ENCODE measurements at places on chromosomes 4 and X. TPM values are rescaled to one million over a fixed set of nuclear protein-coding genes. Genes with fewer than 3 reads are reported as not detected.

GRCh38 chr4:106496061-106496460, 127.5 kb upstream of the GIMD1 start:
- DNase-seq, result no peak
- no peak overlapping the region for H3K4me3 ChIP-seq
- no peak overlapping the region for H3K27ac ChIP-seq
- no peaks in the 10 kb centered on the region for H3K36me3 ChIP-seq
- H3K27me3 ChIP-seq, result no peaks in the 10 kb centered on the region

DNA sequence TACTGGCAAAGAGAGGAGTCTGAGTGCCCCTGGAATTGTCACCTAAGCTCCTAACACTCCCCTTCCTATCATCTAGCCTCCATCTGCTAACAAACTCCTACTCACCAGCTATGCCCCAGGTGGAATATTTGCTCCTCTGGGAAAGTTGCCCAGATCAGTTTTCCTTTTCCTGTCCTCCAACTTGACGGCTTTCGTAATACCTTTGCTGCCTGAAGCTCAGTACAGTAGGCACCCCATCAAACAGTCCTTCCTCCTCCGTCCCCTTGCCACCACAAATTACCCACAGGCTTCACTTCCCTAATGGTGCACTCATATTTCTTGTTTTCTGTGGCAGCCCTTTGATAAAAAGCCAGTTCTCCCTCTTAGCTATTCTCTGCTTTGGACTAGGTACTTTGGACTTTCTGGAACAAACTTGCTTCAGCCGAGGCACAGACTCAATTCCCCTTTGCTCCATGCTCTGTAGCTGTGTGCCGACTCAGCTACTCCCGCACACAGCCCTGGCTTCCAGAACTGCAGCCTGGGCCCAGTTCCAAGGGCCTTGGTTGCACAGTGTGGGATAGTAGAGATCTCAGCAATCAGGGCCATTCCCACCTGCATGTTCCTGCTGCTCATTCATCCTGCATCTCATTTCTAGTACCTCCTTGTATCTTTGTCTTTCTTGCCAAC, 605.1 kb downstream of the BCOR start:
- H3K27ac ChIP-seq, result no peak overlapping the region
- no peak overlapping the region for H3K4me3 ChIP-seq

DNA sequence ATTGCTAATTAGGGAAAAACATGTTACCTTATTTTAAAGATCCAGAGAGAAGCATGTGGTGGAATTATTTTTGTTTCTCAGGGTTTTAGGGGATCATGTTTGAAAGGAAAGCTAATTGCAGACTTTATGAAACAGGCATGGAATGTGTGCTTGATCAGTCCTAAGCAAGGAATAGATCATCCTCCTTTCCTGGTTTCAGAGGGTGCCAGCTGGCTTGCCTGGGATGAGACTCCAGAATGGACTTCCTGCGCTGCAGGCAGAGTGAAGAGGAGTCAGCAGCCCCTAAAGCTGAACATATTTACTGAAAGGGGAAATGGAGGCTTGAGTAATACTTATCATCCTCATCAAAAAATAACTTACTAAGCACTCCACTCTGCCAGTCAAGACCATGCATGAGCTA, 13.3 kb downstream of the FGF5 start:
- no peaks in the 10 kb centered on the region for H3K4me1 ChIP-seq
- no peaks in the 10 kb centered on the region for H3K36me3 ChIP-seq
- H3K4me3 ChIP-seq, result no peak overlapping the region
- H3K27ac ChIP-seq, result no peak overlapping the region
- DNase-seq, result no peak
- no peaks in the 10 kb centered on the region for H3K27me3 ChIP-seq

DNA sequence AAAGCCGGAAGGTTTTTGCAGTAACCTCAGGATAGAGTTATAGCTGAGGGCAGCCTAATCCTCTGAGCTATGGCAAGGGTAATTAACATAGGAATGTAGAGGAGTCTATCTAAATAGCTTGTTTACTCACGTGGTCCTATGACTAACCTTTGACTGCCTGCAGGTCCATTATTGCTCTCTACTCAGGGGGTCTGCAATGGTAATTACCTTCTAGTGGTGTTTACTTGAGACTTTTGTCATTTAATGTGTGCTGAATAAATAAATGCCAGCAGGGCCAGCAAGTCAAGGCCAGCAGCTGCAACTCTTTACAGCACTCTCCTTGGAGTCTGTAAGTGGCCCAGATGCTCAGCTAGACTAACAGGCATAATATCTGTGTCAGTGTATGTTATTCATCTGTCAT, 212.7 kb upstream of the FMR1 start:
- H3K4me1 ChIP-seq, result no peaks in the 10 kb centered on the region
- no peak for DNase-seq
- H3K36me3 ChIP-seq, result no peaks in the 10 kb centered on the region
- H3K27ac ChIP-seq, result no peak overlapping the region

GRCh38 chr4:84792366-84793301, 173.9 kb downstream of the WDFY3 start:
- H3K4me1 ChIP-seq, result no peaks in the 10 kb centered on the region
- H3K27ac ChIP-seq, result no peak overlapping the region
- H3K27me3 ChIP-seq, result no peaks in the 10 kb centered on the region
- peaks cover under 1% of the 10 kb centered on the region for H3K36me3 ChIP-seq

GRCh38 chrX:47229427-47229826, 3.4 kb upstream of the USP11 start:
- H3K4me3 ChIP-seq, result no peak overlapping the region
- no peaks in the 10 kb centered on the region for H3K36me3 ChIP-seq
- H3K4me1 ChIP-seq, result no peaks in the 10 kb centered on the region
- H3K27me3 ChIP-seq, result no peaks in the 10 kb centered on the region

DNA sequence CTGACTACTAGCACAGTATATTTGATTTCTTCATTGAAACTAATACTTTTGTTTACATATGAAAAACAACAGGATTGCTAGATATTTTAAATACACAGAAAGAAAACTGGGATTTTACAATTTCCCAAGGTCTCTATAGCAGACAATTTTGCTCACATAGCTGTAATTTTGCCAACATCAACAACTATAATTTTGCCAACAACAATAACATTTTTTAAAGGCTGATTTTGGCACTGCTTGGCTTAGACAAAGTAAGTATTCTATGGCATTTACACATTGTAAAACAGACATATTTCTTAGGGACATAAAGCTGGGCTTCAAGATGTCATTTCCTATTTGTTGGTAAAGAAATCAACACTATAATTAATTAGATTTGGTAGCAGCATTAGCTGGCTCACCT, 922.1 kb downstream of the RAB28 start:
- H3K27me3 ChIP-seq, result no peaks in the 10 kb centered on the region
- DNase-seq, result no peak
- no peak overlapping the region for H3K4me3 ChIP-seq
- H3K27ac ChIP-seq, result no peak overlapping the region
- no peaks in the 10 kb centered on the region for H3K36me3 ChIP-seq
- no peaks in the 10 kb centered on the region for H3K4me1 ChIP-seq

GRCh38 chrX:40943093-40943641, 142.1 kb upstream of the USP9X start:
- H3K4me1 ChIP-seq, result no peaks in the 10 kb centered on the region
- no peak for DNase-seq
- H3K27me3 ChIP-seq, result no peaks in the 10 kb centered on the region
- no peak overlapping the region for H3K27ac ChIP-seq
- no peaks in the 10 kb centered on the region for H3K36me3 ChIP-seq

DNA sequence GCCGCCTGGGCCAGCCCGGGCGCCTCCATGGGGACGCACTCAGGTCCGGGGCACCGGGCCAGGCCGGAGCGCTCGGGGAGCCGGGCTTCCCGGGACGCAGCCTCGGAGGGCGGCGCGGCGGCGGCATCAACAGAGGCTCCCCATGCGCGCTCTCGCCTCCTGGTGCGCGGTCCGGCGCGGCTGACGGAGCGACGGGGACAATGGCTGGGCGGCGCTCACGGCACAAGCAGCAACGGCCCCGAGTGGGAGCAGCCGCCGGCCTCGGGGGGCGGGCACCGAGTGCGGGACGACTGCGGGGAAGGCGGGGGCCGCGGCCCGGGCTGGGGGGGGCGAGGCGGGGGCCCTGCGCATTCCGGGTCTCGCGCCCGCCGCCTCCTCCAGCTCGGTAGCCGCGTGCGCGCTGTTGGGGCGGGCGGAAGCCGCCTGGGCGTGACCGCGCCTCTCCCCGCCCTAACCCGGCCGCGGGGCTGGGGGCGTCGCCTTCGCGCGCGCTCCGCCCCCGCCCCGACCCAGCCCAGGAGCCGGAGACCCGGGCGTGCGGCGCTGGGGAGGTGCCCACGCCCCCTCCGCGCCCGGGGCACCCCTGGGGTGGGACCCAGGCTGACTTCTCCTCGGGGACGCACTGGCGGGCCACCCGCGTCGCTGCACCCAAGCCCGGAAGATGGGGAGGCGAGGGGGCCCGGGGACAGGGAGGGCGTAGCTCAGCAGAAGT, at the start of gene PRKX:
Gene PRKX, minus strand, starts transcription at position 425 of the 712 bp plus-strand sequence. Its CDS starts 396 bp downstream, at position 29.
- H3K27me3 ChIP-seq, result no peaks in the 10 kb centered on the region
- H3K4me1 ChIP-seq, result peaks cover 40% of the 10 kb centered on the region
- peak within 1 kb of the TSS; percentile 83 for H3K27ac ChIP-seq
- H3K36me3 ChIP-seq, result no peaks in the 10 kb centered on the region
- H3K4me3 ChIP-seq, result peak within 1 kb of the TSS; percentile 64
- peak; percentile 93 for DNase-seq

DNA sequence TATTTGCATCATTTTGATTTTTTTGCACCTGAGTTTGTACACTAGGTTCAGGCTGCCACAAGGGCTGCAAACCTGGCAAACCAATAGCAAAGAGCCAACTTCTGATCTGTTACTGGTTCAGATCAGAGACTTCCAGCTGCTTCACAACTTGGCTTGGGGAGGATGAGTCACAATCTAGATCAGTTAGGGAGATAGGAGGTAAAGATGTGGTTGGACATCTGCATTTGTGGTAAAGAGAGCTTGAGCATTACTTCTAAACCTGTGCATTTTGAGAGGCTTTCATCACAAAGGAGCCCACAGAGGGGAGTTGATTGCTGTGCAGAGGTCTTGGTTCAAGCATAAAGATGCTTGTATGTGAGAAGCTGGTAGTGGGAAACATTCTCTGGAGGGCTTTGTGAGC, 34.5 kb downstream of the LINC00632 start:
- no peak overlapping the region for H3K4me3 ChIP-seq
- H3K27me3 ChIP-seq, result no peaks in the 10 kb centered on the region
- no peaks in the 10 kb centered on the region for H3K4me1 ChIP-seq
- no peak for DNase-seq
- H3K27ac ChIP-seq, result no peak overlapping the region

GRCh38 chrX:21487832-21488231, 113.6 kb downstream of the CNKSR2 start:
- no peak overlapping the region for H3K4me3 ChIP-seq
- no peaks in the 10 kb centered on the region for H3K36me3 ChIP-seq
- no peaks in the 10 kb centered on the region for H3K4me1 ChIP-seq
- H3K27ac ChIP-seq, result no peak overlapping the region
- no peaks in the 10 kb centered on the region for H3K27me3 ChIP-seq
- no peak for DNase-seq

DNA sequence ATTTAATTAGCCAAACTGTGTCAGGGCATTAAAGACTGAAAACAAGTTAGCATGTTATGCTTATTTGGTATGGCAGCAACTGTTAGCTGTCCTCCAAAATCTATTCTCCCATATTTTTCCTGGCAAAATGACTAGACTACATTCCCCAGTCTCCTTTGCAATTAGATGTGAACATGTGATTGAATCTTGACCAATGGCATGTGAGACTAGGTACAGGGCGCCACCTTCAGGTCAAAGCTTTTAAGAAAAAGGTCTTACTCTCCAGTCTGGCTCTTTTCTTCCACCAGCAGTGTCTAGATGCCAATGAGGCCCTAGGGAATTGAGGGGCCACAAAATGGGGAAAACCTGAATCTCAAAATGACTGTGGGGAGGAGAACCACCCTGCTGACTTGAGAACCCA, 408.2 kb downstream of the SMARCA1 start:
- no peaks in the 10 kb centered on the region for H3K4me1 ChIP-seq
- H3K4me3 ChIP-seq, result no peak overlapping the region
- H3K27me3 ChIP-seq, result no peaks in the 10 kb centered on the region
- H3K27ac ChIP-seq, result no peak overlapping the region
- no peak for DNase-seq

GRCh38 chrX:51893931-51894696, 691 bp downstream of the MAGED1 start:
- H3K4me3 ChIP-seq, result peak overlapping the region; percentile 52
- H3K36me3 ChIP-seq, result no peaks in the 10 kb centered on the region
- peak overlapping the region; percentile 74 for H3K27ac ChIP-seq
- H3K27me3 ChIP-seq, result no peaks in the 10 kb centered on the region
- DNase-seq, result no peak
- no peaks in the 10 kb centered on the region for H3K4me1 ChIP-seq

DNA sequence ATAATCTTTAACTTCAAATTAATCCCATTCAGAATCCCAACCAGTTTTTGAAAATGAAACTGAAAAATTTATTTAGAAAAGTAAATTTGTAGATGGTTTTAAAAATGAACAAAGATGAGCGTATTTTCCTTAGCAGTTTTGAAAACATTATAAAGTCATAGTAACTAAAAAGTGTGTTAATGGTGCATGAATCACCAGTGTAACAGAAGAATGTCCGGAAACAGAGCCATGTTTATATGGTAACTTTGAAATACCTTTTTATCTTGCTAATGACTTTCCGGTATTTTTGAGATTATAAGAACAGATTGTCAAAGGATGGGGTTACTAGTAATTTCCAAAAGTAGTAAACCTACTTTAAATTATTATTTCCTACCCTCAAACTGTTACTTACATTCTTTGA, 145.9 kb downstream of the IRS4 start:
- H3K27me3 ChIP-seq, result no peaks in the 10 kb centered on the region
- H3K27ac ChIP-seq, result no peak overlapping the region
- no peak for DNase-seq
- no peaks in the 10 kb centered on the region for H3K36me3 ChIP-seq

DNA sequence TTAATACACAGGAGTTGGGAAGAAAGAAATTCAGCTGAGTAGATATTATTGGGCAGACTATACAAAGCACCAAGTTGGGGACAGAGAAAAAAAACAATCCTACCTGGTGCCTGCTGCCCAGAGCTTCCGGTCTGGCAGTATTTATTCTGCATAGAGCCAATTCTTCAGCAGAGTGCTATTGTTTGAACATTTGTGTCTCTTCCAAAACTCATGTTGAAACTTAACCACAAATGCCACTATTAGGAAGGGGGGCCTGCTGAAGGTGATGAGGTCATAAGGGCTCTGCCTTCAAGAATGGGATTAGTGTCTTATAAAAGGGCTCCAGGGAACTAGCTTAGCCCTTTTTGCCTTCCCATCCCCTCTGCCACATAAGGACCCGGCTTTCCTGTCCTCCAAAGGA, 136.2 kb downstream of the EVC2 start:
- no peaks in the 10 kb centered on the region for H3K27me3 ChIP-seq
- H3K27ac ChIP-seq, result no peak overlapping the region
- DNase-seq, result no peak
- H3K4me1 ChIP-seq, result no peaks in the 10 kb centered on the region
- H3K36me3 ChIP-seq, result peaks cover 36% of the 10 kb centered on the region

Gene TMPRSS11D
- 1.6 TPM for total RNA-seq

Gene GLRB
- 3.8 TPM for total RNA-seq

Gene ZNF141
- total RNA-seq, result 15.5 TPM

Gene FGFR3
- total RNA-seq, result 92.2 TPM

Gene FAM241A
- total RNA-seq, result 3.6 TPM

Gene WNK3
- total RNA-seq, result 0.91 TPM
